ENCODE measurements at places on chromosomes 5 and 9. TPM values are rescaled to one million over a fixed set of nuclear protein-coding genes. Genes with fewer than 3 reads are reported as not detected.

Gene GIN1
- total RNA-seq, result 2.3 TPM

Gene CCNJL
- total RNA-seq, result 6.0 TPM

Gene PCDHA6
- 1.0 TPM for total RNA-seq

Gene HMCN2
- total RNA-seq, result not detected

Gene BAAT
- 0.13 TPM for total RNA-seq

Gene SPINK13
- not detected for total RNA-seq
